Panc1 (cell line): ENCODE measurements at places on chromosomes 7 and 10. TPM values are rescaled to one million over a fixed set of nuclear protein-coding genes. Genes with fewer than 3 reads are reported as not detected.

DNA sequence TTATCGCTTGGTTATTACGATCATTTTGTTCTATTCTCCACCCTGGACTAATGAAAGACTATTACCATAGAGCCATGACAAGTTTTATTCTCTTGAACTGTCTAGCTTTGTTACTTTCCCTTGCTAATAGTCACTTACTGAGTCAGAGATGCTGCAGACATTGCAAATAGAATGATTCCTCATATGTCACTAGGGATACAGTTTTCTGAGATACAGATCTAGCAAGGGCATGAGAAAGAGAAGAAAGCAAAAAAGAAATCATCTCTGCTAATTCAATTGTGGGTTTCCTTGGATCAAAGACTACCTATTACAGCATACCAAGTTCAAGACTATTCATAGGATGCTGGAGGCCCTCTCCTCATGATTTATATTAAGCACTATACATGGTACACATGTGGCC lies 204.3 kb downstream of the MBL2 start:
- no peak for DNase-seq
- no peaks in the 10 kb centered on the region for H3K36me3 ChIP-seq
- H3K4me1 ChIP-seq = peaks cover 11% of the 10 kb centered on the region; the same call in 1 of the 2 replicates
- H3K4me3 ChIP-seq = no peak overlapping the region

DNA sequence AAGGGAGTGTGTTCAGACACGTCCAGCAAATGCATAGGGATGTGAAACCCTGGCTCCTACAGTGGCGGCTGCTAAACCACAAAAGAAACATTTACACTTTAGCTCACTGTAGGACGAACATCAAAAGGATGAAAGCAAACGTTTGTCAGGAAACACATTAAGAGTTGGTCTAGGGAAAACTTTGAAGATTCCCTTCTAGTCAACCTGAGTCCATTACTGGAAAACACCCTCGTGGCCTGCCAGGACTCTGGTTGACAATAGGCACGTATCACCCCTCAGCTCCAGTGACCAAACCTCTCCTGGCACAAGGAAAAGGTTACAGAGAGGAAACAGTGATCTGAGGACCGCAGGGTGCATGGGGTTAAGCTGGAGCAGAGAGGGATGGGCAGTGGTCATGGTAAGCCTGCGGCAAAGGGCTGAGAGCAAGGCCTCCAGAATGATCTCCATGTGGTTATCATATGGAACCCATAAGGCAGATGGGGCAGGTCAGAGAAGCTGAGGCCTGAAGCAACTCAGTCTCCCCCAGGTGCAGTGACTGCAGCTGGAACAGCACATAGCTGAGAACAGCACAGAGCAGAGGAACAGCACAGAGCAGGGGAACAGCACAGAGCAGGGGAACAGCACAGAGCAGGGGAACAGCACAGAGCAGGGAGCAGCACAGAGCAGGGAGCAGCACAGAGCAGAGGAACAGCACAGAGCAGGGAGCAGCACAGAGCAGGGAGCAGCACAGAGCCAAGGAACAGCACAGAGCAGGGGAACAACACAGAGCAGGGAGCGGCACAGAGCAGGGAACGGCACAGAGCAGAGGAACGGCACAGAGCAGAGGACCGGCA lies 49.9 kb downstream of the CHST15 start:
- H3K36me3 ChIP-seq = no peaks in the 10 kb centered on the region

DNA sequence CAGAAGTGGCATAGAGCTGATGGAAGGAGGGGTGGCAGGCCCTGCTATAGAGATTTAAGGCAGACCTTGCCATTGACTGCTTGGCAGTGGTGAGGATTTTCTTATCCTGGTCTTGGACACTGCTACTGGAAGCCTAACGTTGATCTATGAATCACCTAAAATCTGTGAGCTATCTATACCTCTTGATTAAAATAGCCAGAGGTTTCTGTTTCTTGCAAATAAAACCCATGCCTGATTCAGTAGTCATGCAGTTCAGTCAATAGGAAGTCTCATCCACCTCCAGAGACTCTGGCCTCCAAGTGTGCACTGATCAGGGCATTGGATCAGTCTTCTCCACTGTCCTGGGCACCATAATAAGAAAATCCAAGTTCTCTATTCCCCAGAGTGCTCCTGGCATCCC lies 286.5 kb downstream of the PTEN start:
- H3K36me3 ChIP-seq = no peaks in the 10 kb centered on the region
- no peak for DNase-seq
- H3K4me3 ChIP-seq = no peak overlapping the region
- no peak overlapping the region for H3K27ac ChIP-seq

DNA sequence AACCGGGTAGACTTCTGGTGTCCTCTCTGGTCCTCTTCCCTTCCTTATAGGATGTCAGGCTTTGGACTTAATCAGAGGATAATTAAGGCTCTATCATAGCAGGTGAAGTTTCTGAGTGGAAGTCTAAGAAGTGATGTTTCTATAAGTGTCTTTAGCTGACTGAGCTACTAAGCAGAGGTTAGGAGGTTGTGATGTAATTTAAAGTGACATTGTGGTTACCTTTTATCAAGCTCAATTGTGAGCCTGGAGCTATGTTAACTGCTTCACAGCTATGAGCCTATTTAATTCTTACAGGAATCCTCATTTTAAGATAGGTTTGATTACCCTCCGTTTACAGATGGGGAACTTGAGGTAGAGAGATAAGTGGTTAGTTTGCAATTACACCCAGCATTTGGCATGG lies 365.1 kb downstream of the AUTS2 start:
- no peak for DNase-seq
- no peaks in the 10 kb centered on the region for H3K36me3 ChIP-seq
- H3K4me1 ChIP-seq = no peaks in the 10 kb centered on the region
- H3K4me3 ChIP-seq = no peak overlapping the region

Gene SFTPA1
- total RNA-seq = 3.8 TPM

GRCh38 chr7:127819975-127820731 lies 168.2 kb downstream of the SND1 start:
- H3K27me3 ChIP-seq = no peaks in the 10 kb centered on the region
- no peak for DNase-seq
- no peaks in the 10 kb centered on the region; the same call in 1 of the 2 replicates for H3K36me3 ChIP-seq
- no peak overlapping the region for H3K27ac ChIP-seq
- no peak overlapping the region for H3K4me3 ChIP-seq

DNA sequence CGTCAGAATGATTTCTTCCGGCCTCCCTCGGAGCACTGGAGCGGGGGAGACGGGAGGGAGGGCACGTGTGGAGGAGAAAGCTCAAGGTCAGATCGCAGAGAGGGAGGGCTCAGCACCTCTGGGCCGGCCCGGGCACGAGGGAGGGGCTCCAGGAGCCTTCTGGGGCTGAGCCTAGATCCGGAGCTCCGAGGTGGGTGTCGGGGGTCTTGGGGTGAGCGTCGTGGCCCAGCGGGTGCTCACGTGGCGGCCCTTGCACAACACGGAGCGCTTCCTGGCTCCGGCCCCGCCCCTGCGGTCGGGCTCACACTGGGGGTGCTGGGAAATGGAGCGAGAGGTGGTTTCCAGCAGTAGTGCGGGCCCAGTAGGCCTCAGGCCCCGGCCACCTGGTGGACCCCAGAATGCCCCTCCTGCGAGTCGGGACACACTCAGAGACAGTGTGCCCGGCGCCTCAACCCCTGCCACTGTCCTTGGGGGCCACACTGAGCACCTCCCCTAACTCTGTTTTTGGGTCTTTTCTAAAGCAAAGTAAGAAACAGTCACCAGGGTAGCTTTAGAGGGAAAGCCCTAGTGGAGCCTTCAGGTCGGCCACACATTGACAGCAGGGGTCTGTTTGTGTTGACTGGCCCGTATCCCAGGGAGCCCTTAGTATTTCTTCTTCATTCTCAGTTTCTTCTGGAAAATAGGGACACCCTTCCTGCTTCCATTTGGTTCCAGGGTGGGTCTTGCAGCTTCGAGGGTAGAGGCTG lies 798 bp downstream of the PPIF start:
- no peak for DNase-seq
- H3K4me3 ChIP-seq = peak overlapping the region; percentile 95
- H3K27me3 ChIP-seq = no peaks in the 10 kb centered on the region
- peaks cover 14% of the 10 kb centered on the region for H3K4me1 ChIP-seq
- H3K36me3 ChIP-seq = peaks cover 2% of the 10 kb centered on the region; the same call in 1 of the 2 replicates

DNA sequence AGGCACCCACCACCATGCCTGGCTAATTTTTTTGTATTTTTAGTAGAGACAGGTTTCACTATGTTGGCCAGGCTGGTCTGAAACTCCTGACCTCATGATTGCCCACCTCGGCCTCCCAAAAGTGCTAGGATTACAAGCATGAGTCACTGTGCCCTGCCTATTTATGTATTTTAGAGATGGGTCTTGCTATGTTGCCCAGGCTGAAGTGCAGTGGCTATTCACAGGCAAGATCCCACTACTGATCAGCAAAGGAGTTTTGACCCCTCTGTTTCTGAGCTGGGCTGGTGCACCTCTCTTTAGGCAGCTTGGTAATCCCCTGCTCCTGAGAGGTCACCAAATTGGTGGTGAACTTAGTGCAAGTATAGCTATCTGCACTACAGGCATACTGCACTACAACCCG lies 6.2 kb downstream of the ABHD11 start:
- H3K4me3 ChIP-seq = no peak overlapping the region
- H3K4me1 ChIP-seq = peaks cover 20% of the 10 kb centered on the region
- DNase-seq = no peak
- H3K27ac ChIP-seq = no peak overlapping the region
- H3K36me3 ChIP-seq = peaks cover 5% of the 10 kb centered on the region; the same call in 1 of the 2 replicates

Gene SPDYE5
- total RNA-seq = not detected
